ENCODE measurements at places on chromosomes 2 and 18.

DNA sequence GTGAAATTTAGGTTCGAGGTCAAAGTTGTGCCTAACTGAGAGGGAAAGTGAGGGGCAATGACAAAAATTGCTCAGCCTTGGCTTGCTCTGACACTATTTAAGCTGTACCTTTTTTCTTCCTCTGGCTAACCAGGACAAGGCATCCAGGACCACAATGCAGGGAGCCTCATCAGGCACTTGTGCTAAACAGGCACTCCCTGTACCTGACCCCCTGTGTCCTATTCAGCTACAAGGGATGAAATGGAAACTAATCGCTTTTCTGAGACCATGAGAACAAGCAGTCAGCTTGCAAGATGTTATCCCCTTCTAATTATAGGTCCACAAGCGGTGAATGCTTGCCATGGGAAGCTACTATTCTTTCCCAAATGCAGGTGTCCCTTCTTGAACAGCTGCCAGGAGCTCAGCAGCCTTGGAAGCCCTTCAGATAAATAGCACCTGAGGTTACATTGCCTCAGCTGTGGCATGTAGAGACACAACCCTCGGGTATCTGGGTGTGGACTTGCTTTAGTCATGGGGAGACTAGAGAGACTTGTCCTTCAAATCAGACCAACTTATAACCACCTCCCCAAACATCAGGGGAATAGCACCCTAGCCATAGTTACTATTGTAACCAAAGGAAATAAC lies 19.1 kb upstream of the ITGA6 start:
- H3K4me1 ChIP-seq: peaks cover 8% of the 10 kb centered on the region
- H3K27me3 ChIP-seq: no peaks in the 10 kb centered on the region
- DNase-seq: no peak
- peak overlapping the region; percentile 46 for H3K27ac ChIP-seq
- no peaks in the 10 kb centered on the region for H3K36me3 ChIP-seq
- H3K4me3 ChIP-seq: no peak overlapping the region

DNA sequence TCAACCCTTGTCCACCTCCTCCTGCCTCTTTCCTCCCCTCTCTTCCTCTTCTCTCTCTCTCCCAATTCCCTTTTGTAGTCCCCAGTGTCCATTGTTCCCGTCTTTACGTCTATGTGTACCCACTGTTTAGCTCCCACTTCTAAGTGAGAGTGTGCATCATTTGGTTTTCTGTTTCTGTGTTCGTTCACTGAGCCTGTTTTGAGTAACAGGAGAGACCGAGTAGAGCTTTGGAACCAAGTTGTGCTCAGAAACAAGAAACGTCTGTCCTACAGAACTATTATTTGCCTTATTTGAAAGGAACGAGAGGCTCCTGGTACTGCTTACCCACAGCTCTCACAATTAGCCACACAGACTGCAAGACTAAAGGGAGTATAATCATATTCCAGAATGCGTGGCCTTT lies 50.1 kb upstream of the MAPRE2 start:
- no peaks in the 10 kb centered on the region for H3K27me3 ChIP-seq
- H3K4me3 ChIP-seq: no peak overlapping the region
- no peak for DNase-seq
- no peaks in the 10 kb centered on the region for H3K4me1 ChIP-seq

DNA sequence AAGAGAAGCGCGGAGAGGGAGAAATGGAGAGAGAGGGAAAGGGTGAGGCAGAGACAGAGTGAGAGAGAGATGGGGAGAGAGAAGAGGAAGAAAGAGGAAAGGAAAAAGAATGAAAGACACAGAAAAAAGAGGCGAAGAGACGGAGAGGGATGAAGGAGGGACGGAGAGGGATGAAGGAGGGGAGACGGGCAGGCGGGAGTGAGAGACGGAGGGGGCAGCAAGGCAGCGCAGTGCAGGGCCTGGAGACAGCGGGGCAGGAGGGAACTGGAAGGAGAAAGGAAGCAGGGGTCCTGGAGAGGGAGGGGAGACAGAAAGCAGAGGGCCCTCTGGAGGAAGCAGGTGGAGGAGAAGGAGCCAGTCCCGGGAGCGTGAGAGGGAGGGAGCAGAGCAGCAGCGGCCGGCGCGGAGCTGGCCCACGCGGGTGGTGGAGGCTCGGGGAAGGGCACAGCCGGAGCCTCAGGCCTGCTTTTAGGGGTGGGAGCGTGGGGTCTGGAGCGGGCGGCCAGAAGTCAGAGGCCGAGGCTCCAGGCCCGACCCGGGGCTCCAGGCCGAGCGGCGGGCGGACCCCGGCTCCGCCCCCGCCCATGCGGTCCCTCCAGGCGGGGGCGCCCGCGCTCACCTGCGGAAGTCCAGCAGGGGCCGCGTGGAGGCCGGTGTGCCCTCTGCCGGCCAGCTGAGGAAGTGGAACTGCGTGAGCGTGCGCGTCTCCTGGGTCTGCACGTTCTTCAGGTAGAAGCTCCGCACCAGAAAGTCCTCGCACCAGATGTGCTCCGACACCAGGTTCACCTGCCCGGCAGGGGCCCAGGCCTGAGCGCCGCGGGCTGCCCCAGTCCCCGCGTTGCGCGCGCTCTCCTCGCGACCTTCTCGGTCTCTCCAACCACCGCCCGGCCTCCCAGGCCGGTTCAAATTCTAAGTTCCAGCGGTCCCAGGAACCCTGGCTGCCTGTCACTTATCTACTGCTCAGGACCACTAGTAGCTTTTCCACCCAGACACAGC lies 14.5 kb downstream of the PTPRN start:
- H3K4me1 ChIP-seq: peaks cover 5% of the 10 kb centered on the region
- peak overlapping the region; percentile 65 for H3K4me3 ChIP-seq
- peak; percentile 88 for DNase-seq
- H3K36me3 ChIP-seq: no peaks in the 10 kb centered on the region

GRCh38 chr2:48845684-48846083 lies 90.2 kb upstream of the LHCGR start:
- no peaks in the 10 kb centered on the region for H3K36me3 ChIP-seq
- DNase-seq: no peak
- no peaks in the 10 kb centered on the region for H3K4me1 ChIP-seq
- no peaks in the 10 kb centered on the region for H3K27me3 ChIP-seq

GRCh38 chr2:121260370-121261154 lies 24.4 kb downstream of the TFCP2L1 start:
- H3K27ac ChIP-seq: no peak overlapping the region
- no peaks in the 10 kb centered on the region for H3K36me3 ChIP-seq
- H3K27me3 ChIP-seq: no peaks in the 10 kb centered on the region
- no peak overlapping the region for H3K4me3 ChIP-seq
- DNase-seq: no peak

GRCh38 chr2:138814123-138814898 lies 34.1 kb upstream of the NXPH2 start:
- H3K27me3 ChIP-seq: no peaks in the 10 kb centered on the region
- no peaks in the 10 kb centered on the region for H3K36me3 ChIP-seq
- no peak for DNase-seq
- H3K4me3 ChIP-seq: no peak overlapping the region
- H3K27ac ChIP-seq: no peak overlapping the region
- no peaks in the 10 kb centered on the region for H3K4me1 ChIP-seq

- no peaks in the 10 kb centered on the region for H3K4me1 ChIP-seq
- no peak overlapping the region for H3K4me3 ChIP-seq
- no peak overlapping the region for H3K27ac ChIP-seq
- H3K27me3 ChIP-seq: no peaks in the 10 kb centered on the region
- DNase-seq: no peak
- H3K36me3 ChIP-seq: no peaks in the 10 kb centered on the region
Measured at GRCh38 chr18:26267357-26267930, 41.2 kb downstream of the TAF4B start.

- no peaks in the 10 kb centered on the region for H3K36me3 ChIP-seq
- no peak for DNase-seq
- H3K4me1 ChIP-seq: peaks cover 5% of the 10 kb centered on the region
- no peaks in the 10 kb centered on the region for H3K27me3 ChIP-seq
- H3K27ac ChIP-seq: no peak overlapping the region
- no peak overlapping the region for H3K4me3 ChIP-seq
Measured at GRCh38 chr2:95357717-95358280, 44.7 kb upstream of the FAHD2A start.

DNA sequence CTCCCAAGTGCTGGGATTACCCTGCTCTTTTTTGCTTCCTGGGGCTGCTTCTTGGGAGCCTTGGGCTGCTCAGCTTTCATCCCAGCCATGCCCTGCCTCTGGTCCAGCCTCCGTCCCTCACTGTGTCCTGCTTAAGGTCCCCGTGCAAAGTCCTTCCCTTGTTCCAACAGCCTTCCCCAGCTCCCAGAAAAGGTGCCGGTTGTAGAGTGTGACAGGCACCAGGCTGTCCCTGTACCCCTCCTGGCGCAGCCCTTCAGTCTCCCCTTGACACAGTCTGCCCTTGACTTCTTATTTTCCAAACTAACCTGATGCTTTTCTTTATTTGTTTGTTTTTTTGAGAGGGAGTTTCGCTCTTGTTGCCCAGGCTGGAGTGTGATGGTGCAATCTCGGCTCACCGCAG lies 20.1 kb upstream of the ALPI start:
- no peaks in the 10 kb centered on the region for H3K36me3 ChIP-seq
- H3K4me3 ChIP-seq: no peak overlapping the region
- peaks cover 6% of the 10 kb centered on the region for H3K27me3 ChIP-seq
- no peak overlapping the region for H3K27ac ChIP-seq

DNA sequence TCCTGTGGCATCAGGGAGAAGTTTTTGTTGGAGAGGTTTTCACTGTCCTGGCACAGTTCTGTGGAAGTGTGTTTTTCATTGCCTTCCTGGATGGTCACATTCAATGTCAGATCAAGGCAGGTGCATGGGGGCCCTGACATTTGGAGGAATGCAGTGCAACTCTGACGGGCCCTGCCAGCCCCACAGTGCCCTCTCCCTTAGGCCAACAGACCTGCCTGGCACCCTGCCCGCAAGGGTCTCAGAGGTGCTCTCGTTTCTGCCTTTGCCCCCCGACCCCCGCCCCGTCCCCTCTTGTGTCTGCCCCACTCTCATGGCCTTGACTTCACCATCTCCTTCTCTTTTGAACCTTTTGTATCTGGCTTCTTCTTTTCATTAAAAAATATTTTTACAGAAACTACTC lies 257.2 kb upstream of the HDAC4 start:
- H3K27me3 ChIP-seq: peaks cover 7% of the 10 kb centered on the region
- H3K27ac ChIP-seq: no peak overlapping the region
- DNase-seq: no peak
- no peaks in the 10 kb centered on the region for H3K4me1 ChIP-seq

DNA sequence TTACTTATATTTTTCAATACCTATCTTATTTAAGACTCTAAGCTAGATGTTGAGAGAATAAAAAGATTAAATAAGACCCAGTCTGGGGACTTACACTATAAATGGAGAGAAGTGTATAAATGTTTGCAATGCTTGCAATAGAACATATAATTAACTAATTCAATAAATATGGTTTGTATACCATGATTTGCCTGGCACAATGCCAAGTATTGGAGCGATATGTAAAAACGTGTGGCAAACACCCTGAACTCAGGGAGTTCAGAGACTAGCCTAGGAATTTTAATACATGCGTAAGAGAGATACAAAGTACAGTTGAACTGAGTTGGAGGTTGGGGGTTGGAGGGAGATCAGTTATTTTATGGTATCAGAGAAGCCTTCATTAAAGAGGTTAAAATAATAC lies 251.8 kb upstream of the DDX18 start:
- no peaks in the 10 kb centered on the region for H3K27me3 ChIP-seq
- H3K4me3 ChIP-seq: no peak overlapping the region
- no peak for DNase-seq

- DNase-seq: no peak
- H3K4me3 ChIP-seq: no peak overlapping the region
- H3K36me3 ChIP-seq: no peaks in the 10 kb centered on the region
- H3K4me1 ChIP-seq: no peaks in the 10 kb centered on the region
Measured at GRCh38 chr18:61530681-61531080, 197.5 kb downstream of the CDH20 start.

GRCh38 chr2:127572841-127573240 lies 37.4 kb downstream of the MYO7B start:
- no peaks in the 10 kb centered on the region for H3K27me3 ChIP-seq
- DNase-seq: no peak
- no peaks in the 10 kb centered on the region for H3K36me3 ChIP-seq
- H3K4me1 ChIP-seq: peaks cover 13% of the 10 kb centered on the region
- no peak overlapping the region for H3K4me3 ChIP-seq

DNA sequence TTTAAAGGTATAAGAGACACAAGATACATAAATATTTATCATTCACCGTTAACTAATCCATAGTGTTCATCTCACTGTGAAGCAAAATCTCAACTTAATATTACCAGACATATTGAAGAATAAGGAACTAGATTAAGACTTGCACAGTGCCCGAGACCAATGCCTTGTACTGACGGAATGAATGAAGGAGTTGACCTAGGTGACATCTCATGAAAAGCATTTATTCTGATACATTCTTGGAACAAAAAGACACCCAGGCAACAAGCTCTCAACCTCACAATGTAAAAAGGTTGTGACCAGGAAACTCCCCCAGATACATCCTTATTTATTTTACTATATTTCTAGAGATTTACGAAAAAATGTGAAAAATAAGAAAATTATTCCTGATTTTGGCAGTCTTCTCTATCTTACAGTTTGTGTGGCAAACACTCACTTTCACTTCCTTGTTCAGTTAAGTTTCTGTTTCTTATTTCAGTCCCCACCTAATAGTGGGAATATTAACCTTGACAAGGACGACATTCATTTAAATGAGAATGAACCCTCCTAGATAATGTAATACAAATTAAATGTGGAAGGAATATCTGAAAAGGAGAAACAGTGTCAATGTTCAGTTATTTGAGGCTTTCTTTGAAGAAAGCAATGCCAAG lies 28.4 kb downstream of the M1AP start:
- DNase-seq: no peak
- no peaks in the 10 kb centered on the region for H3K4me1 ChIP-seq
- H3K4me3 ChIP-seq: no peak overlapping the region
- peaks cover 10% of the 10 kb centered on the region for H3K27me3 ChIP-seq
- H3K27ac ChIP-seq: no peak overlapping the region
- H3K36me3 ChIP-seq: no peaks in the 10 kb centered on the region

DNA sequence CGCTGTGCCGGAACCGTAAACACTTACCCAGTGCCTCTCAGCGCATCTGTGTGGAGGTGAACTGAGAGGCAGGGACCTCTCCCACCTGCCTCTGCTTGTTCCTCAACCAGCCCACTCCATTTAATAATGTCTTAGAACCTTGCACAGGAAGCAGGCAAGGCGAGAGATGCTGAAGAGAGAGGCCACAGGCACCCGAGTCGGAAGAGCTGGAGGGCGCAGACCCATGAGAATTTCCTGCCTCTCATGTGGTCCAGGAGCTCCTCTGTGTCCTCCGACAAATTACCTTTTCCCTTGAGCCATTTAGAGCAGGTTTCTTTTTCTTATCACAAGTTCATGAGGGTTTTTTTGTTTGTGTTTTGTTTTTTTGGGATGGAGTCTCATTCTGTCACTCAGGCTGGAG lies 4.9 kb upstream of the RFX8 start:
- DNase-seq: no peak
- H3K27ac ChIP-seq: no peak overlapping the region

- H3K27me3 ChIP-seq: no peaks in the 10 kb centered on the region
- no peaks in the 10 kb centered on the region for H3K4me1 ChIP-seq
- no peaks in the 10 kb centered on the region for H3K36me3 ChIP-seq
- DNase-seq: no peak
Measured at GRCh38 chr2:136281281-136282114, 163.5 kb upstream of the CXCR4 start.
